WTC11 (cell line): ENCODE measurements at places on chromosomes 11 and 22. TPM values are rescaled to one million over a fixed set of nuclear protein-coding genes. Genes with fewer than 3 reads are reported as not detected.
A peak's percentile ranks its signal among the peaks of the same experiment; 100 is the strongest.

Gene FAM227A
- total RNA-seq: 3.8 to 6.3 TPM (median 6.0 TPM) in 3 replicates

GRCh38 chr11:115645631-115646317 is 141.6 kb upstream of the CADM1 start:
- peaks cover 18% of the 10 kb centered on the region for H3K27me3 ChIP-seq
- no peak overlapping the region for H3K27ac ChIP-seq
- no peaks in the 10 kb centered on the region for H3K36me3 ChIP-seq

DNA sequence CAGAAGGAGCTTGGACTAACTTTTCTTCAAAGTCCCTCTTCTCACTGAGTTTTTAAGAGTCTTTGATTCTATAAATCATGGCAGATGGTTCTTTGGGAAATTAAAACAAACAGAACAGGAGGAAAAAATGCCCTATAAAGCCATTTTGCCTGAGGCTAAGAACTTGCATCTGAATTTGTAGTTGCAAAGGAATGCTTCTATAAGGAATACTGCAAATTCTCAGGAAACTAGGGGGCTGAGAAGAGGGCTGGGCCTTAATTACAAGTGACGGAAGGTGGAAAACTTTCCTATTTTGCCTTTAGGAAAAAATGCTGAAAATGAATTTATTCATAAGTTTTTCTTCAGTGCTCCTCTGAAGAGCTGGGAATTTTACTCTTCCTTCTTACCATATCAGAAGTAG is 90.0 kb upstream of the NARS2 start:
- peaks cover 6% of the 10 kb centered on the region for H3K4me1 ChIP-seq
- H3K27ac ChIP-seq: no peak overlapping the region
- no peak overlapping the region for H3K4me3 ChIP-seq
- no peak for DNase-seq

DNA sequence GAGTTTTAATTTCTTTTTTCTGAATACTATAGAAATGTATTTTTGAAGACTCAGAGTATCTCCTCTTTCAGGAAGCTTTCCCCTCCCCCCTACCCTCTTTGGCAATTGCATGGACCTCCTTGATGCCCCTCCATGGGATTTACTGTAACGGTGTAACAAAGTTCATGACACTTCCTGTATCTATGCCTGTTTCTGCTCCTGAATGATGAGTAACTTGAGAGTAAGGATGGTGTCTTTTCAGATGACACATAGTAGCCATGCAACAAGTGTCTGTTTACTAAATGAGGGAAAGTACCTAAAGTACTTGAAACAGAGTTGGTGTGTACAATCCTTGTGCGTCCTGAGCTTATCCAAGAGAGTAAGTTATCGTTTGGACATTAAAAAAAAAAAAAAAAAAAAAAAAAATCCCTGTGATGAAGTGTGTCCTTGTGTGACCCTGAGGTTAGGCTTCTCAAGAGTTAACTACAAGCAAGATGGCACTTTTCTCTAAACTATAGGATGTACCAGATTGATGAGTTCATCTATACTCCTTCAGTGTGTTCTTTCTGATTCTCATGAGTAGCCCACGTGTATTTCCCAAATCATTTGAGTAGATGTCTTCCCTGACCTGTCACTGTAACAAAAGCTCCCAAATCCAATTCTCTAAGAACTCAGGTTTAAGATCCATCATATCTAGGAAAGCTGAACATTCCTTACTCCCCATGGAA is 7.4 kb downstream of the ETS1 start:
- H3K4me1 ChIP-seq: peaks cover 91% of the 10 kb centered on the region
- DNase-seq: no peak
- H3K36me3 ChIP-seq: peaks cover 4% of the 10 kb centered on the region; the same call in 1 of the 2 replicates
- no peaks in the 10 kb centered on the region for H3K27me3 ChIP-seq

DNA sequence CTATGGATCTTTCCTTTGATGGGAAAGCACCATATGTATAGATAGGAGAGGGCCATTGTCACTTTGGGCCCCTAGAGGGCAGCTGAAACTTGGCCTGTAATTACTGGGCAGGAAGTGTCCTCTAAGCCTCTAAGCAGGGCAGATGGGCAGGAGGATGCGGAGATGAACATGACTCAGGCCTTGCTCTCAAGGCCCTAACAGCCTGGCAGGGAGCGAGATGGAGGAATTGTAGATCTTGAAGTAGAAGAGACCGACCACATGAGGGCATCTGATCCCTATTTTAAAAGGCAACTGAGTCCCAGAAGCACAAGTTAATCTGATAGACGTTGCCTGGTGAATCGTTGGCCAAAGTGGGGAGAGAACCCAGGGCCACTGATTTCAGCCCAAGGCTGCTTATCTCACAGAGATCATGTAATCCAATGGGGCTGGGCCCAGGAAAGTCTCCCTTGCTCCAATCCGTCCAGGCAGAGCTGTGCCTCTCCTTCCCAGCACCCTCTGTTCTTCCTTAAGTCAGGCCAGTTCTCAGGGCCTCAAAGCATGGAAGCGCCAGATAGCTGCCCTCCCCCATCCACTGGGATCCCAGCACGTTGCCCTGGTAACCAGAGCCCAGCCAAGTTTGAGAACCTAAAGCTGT is 2.5 kb upstream of the SEPTIN3 start:
- no peak overlapping the region for H3K4me3 ChIP-seq
- peaks cover 18% of the 10 kb centered on the region for H3K4me1 ChIP-seq
- peaks cover 29% of the 10 kb centered on the region for H3K27me3 ChIP-seq
- 0 out of 2 replicates have a peak overlapping the region, but pooled peaks have one; percentile 9 for H3K27ac ChIP-seq

- peaks cover 3% of the 10 kb centered on the region; the same call in 1 of the 2 replicates for H3K27me3 ChIP-seq
- H3K4me1 ChIP-seq: peaks cover 33% of the 10 kb centered on the region
- no peak for DNase-seq
- H3K36me3 ChIP-seq: peaks cover 12% of the 10 kb centered on the region
- H3K27ac ChIP-seq: no peak overlapping the region
- no peak overlapping the region for H3K4me3 ChIP-seq
These were observed 22.6 kb downstream of the TENM4 start for GRCh38 chr11:79418241-79418640.

Gene OR8D1
- not detected in 3 replicates for total RNA-seq

Gene CCDC89
- total RNA-seq: not detected in 3 replicates
